T-cell (primary cell): ENCODE measurements at places on chromosomes 2 and 18.
A peak's percentile ranks its signal among the peaks of the same experiment; 100 is the strongest.

- no peak for DNase-seq
Measured at GRCh38 chr2:136013136-136013685, 27.8 kb upstream of the DARS1 start.

- DNase-seq: no peak
Measured at GRCh38 chr2:68452158-68452900, 14.8 kb downstream of the FBXO48 start.

DNA sequence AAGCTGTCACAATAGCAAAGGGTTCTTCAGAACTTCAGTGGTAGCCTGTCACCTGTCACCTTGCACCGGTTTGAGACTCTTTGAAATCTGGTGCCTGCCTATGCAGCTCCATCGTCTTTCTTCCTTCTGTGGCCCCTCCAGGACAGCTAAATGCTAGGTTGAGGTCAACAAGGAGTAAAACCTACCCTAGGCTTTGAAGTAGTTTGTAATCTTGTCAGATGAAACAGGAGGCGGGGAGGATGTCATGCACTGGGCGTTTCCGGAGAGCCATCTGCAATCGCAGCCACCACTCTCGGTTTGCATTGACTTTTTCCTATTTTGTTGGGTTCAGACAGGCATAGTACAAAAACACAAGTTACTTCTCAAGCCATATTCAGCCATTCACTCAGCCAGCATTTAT, 116.7 kb downstream of the LPIN1 start:
- no peak for DNase-seq

DNA sequence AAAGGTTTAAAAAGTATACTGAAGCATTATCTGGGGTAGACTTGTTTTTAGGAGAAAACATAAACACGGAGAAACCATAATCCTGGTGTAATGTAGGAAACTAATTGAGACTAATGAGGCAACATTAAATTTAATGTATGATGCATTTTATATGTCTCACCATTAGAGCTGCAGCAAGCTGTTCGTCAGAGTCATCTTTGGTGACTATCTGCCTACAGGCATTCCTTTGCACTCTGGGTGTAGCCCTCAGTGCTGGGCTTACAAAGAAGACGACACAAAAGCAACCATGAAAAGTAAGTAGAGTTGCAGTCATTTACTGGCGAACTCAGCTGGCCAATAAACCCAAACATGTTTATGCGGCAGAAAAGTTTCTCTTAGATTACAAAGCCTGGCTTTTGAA, 415.3 kb upstream of the ZEB2 start:
- no peak for DNase-seq

- no peak for DNase-seq
Measured at GRCh38 chr2:62550461-62550860, 44.5 kb upstream of the TMEM17 start.

DNA sequence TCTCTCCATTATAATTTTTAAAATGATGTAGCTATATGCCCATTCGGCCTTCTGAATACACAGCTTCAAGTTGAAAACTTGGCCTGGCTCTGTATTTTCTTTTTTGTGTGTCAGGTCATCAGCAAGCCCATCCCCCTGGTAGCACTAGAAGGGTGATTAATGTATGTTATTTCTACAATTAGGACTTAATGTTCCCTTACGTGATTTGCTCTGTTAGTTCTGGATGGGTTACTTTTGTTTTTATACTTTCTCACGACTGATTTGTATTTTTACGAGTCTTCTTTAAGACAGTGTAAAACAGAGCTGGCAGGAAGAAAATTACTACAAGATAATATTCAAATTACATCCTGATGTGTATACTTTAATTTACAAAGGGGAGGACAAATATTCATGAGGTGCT, 88.4 kb upstream of the RGPD4 start:
- DNase-seq: no peak

GRCh38 chr2:112724591-112725525, 4.0 kb downstream of the NT5DC4 start:
- DNase-seq: no peak

GRCh38 chr2:59206361-59206760, 965.2 kb upstream of the FANCL start:
- no peak for DNase-seq

DNA sequence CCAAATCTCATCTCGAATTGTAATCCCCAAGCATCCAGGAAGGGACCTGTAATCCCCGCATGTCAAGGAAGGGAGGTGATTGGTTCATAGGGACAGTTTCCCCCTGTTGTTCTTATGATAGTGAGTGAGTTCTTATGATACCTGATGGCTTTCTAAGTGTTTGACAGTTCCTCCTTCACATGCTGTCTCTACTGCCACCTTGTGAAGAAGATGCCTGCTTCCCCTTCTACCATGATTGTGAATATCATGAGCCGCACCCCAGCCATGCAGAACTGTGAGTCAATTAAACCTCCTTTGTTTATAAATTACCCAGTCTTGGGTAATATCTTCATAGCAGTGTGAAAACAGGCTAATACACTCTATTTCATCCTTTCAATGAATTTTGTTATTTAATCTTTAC, 446.7 kb downstream of the RNF144A start:
- no peak for DNase-seq

GRCh38 chr2:235595422-235596010, 101.7 kb downstream of the AGAP1 start:
- peak; percentile 21 for DNase-seq

- DNase-seq: no peak
Measured at GRCh38 chr2:46332686-46333281, 35.6 kb downstream of the EPAS1 start.

DNA sequence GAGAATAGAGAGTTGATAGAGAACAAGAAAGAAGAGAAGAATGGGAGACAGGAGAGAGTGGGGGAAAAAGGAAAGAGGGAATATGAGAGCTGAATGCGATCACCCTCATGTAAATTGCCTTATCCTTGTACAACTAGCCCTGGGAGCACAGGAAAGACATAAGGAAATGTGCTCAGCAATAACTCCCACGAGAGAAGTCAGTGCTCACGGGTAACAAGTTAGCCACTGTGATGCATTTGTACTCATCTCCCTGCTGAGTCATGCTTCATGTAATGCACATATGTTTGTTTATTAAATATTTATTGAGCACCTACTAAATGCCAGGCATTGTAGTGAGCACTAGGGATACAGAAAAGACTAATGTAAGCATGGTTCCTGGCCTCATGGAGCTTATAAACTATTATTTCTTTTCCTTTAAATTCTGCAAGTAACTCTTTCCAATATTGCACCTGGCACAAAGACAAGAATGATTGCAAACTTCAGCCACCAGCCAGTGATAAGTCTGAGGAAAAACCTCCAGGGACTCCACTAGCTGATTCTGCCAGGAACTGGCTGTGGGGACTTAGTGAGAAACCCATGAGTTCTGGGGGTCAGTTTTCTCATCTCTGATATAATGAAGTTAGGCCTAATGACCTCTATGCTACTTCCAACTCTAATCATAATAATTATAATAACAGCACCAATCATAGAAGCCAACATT, 124.1 kb downstream of the LNPK start:
- DNase-seq: no peak

DNA sequence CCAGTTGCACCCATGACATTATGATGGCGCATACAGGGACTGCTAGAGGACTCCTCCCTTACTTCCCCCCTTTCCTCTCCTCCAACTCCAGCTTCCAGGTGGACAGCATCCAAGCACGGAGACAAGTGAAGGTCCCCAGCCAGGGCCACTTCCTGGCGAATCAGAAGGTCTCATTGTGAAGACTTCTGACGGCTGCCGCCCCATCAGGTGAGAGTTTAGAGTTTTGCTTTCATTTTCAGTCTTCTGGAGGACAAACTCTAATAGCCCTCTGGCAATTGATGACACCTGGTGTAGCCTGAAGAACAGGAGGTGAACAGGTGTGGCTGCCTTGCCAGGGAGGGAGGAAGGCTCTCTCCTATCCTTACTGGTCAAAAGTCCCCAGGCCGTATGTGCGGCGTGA, 77.3 kb upstream of the KCNH7 start:
- no peak for DNase-seq

GRCh38 chr2:160516547-160517365, 23.1 kb upstream of the RBMS1 start:
- DNase-seq: no peak

- no peak for DNase-seq
Measured at GRCh38 chr2:36672199-36672598, 24.3 kb upstream of the VIT start.

GRCh38 chr18:51399491-51400122, 202.1 kb upstream of the MEX3C start:
- no peak for DNase-seq

- no peak for DNase-seq
Measured at GRCh38 chr2:165536851-165537499, 67.5 kb downstream of the CSRNP3 start.

GRCh38 chr18:24726727-24727492, 266.5 kb downstream of the HRH4 start:
- peak; percentile 14 for DNase-seq

- no peak for DNase-seq
Measured at GRCh38 chr2:236795169-236795860, 225.7 kb downstream of the ACKR3 start.

- peak; percentile 28 for DNase-seq
Measured at GRCh38 chr2:6826081-6826913, 39.4 kb downstream of the CMPK2 start.

DNA sequence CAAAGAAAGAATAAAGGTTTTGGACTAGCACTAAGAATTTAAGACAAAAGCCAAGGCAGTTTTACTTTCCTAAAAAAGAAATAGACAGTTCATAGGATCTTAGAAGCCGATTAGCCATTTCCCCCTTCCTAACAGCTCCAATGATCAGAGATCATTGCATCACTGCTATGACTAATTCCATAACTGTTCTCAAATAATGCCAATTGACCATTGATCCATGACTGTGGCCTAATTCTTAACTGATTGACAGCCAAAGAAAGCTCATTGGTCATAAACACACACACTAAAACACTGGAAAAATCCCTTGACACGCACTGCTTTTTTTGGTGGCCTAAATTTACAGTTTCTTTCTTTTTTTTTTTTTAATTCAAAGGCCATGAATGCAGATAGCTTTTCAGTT, 345.0 kb upstream of the ACVR2A start:
- no peak for DNase-seq

DNA sequence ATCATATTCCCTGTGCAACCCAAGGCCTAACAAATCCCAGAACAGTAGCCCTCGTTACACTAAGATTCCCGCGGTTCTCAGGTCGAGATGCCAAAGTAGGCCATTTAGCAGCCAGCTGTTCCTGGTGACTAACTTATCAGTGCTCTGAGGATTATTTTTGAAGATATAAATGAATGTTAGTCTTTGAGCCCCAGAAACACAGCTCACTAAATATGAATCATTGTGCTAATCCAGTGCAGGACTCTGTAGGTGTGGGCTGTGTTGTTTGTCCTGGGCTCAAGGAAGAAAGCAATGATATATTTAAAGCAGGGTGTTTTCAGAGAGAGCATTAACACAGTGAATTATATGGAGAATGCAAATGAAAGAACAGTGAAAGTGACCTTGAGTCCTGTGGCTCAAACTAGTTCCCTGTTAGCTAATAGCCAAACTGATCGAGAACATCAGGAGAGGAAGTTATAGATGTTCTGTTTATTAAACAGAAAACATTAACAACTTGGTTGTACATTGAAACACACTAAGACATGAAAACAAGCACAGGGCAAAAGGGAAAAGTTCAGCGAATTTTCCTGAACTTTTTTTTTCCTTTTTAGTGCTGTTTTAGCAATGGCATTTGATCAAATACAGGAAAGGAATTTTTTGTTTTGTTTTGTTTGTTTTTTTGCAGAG, 228.3 kb downstream of the RNF152 start:
- no peak for DNase-seq

GRCh38 chr2:204184226-204184625, 247.7 kb downstream of the ICOS start:
- no peak for DNase-seq

- peak; percentile 36 for DNase-seq
Measured at GRCh38 chr2:112958428-112959108, 19.2 kb upstream of the IL36G start.

DNA sequence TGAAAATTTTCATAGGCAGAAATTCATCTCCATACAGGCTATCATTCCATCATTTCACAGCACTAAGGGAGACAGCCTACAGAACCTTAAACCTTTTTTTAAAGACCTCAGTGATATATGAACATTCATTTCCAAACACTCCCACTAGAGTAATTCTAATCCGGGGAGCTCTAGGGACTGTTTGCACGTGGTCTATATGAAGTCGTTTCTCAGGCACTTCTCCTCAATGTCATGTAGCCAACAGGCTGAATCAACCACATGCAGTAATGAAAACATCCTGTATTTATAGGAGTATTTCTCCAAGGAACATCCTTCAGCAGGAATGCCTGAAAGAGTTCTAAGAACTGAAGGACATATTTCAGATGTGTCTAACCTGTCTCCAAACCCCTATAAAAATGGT, 97.3 kb upstream of the CREB1 start:
- DNase-seq: no peak

DNA sequence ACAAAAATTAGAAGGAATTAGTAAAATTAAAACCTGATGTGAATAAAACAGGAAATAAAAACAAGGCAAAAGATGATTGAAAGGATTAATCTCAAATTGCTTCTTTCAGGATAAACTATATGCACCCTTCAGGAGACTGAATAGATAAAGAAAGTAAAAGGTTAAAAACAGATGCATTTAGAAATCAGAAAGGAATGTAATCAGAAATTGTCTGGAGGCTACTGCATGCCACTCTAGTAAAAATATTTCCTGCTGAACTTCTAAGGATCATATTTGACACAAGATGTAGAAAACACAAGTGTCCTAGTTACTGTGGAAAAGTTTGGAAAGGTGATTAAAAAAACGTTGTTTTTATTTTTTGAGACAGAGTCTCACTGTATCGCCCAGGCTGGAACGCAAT, 16.2 kb downstream of the CHCHD5 start:
- no peak for DNase-seq

- no peak for DNase-seq
Measured at GRCh38 chr2:23655934-23656596, 270.9 kb downstream of the ATAD2B start.

DNA sequence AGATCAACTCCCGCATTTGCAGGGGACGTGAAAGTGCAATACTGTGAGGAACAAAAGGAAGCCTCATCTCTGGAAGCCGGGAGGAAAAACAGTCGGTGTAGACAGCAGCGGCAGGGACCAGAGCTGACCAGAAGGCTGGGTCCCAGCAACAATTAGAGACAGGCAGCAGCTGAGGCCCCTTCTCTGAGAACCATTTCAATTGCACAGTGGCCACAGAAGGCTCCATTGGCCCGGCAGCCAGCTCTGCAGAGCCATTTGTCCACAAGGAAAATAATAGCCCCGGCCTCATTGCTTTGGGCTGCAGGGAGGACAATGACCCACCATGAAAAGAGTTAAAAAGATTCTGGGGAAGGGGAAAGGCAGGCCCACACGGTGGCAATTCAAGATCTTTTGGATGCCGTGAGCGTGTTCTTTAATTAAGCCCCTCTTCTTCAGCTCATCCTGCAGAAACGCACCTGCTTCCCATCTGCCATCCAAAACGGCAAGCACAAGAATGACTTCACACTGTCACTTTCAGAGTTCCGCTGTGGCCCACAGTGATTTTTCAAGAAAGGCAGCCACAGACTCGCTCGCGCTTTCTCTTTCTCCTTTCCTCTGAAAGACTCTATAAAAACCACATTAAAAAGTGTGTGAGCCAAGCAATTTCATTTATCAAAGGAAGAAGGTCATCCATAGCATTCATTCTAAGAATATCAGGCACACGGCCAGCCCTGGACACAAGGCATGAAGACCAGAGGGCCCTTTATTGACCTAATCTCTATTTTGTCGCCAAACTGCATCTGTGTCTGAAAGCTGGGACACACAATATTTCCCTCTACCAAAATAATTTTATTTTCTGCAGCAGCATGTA, 293.6 kb downstream of the SOX11 start:
- no peak for DNase-seq
